ENCODE measurements at places on chromosomes 2 and 18.

GRCh38 chr2:231671270-231672050 lies 36.9 kb upstream of the PTMA start:
- no peak for DNase-seq

GRCh38 chr2:63894167-63894566 lies 52.5 kb downstream of the UGP2 start:
- DNase-seq, result no peak

DNA sequence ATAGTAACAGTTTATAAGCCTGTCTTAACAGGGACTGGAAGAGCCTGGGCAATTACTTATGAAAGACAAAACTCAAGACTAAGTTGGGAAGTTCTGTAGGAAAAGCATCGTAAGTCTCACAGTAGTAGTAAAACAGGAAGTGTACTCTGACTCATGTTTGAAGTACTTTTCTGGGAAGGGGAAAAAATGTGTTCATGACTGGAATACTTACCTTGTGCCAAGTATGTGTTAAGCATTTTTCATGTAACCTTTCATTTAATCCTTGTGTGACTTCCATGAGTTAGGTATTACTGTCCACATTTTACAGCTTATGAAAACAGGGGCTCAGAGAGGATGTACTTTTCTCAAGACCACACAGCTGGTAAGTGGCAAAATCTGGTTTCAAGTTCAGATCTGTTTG lies 13.7 kb upstream of the SKOR2 start:
- DNase-seq, result peak; percentile 72

DNA sequence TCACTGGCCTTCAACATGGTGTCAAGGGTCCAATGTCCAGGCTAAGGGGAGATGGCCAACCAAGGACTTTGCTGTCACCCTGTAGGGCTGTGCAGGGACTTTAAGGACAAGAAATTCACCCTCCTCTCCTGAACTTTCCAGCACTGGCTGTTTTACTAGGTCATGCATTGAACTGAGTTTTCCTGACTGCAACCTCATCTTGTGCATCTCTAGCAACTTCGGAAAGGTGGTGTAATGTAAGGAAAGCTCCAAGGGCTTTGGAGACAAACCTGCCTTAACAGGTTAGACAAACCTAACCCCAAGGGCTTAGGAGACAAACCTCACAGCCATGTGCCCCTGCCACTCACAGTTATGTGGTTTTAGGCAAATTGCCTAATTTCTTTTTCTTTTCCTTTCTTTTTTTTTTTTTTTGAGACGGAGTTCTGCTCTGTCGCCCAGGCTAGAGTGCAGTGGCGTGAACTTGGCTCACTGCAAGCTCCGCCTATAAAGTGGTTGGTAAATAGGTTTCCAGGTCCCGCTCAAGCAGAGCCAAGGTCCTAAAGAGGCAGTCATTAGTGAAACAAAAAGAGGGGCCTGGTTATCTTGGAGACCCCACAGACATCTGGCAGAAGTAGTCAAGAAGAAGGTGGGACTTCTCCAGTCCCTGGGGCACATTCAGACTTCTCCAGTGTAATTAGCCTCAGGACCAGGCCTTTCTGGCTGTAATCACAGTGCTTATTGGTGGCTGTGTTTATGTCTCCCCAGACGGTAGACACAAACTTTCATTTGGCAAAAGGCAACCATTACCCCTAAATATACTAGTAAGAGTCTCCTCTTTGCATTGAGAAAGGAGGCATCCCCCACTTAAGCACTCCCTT lies 37.6 kb upstream of the PMAIP1 start:
- DNase-seq, result no peak

DNA sequence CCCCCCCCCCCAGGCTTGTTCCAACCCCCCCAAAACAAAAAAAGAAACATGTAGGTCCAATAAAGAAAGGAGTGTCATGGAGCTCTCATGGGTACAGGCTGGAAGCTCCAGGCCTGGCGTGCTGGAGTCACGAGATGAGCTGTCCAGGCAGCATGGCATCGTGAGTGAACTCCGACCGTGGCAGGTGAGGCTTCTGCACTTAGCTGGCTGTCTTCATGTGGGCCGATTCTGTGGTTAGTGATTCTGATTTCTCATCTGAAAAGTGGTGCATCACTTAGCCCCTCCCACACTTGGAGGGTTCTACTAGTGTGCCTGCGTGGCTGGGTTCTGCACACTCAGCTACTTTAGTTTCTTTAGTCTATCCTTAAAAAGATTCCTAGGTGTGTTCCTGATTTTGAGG lies 126.4 kb upstream of the MGAT5 start:
- DNase-seq, result no peak

- no peak for DNase-seq
These were observed 21.1 kb downstream of the AGPS start for GRCh38 chr2:177413703-177414102.

DNA sequence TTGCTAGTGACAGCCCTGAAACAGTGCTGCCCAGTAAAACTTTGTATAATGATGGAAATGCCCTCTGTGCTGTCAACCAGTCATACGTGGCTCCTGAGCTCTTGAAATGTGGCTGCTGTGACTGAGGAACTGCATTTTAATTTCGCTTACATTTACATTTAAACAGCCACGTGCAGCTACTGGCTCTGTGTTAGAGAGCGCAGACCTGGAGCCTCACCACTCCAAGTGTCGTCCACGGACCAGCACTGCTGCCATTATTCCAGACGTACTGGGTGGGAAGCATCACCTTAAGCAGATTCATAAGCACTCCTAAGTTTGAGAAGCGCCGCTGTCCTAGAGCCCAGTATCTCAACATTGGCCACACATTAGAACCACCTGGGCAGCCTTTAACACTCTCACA lies 77.0 kb upstream of the MGAT4A start:
- no peak for DNase-seq

DNA sequence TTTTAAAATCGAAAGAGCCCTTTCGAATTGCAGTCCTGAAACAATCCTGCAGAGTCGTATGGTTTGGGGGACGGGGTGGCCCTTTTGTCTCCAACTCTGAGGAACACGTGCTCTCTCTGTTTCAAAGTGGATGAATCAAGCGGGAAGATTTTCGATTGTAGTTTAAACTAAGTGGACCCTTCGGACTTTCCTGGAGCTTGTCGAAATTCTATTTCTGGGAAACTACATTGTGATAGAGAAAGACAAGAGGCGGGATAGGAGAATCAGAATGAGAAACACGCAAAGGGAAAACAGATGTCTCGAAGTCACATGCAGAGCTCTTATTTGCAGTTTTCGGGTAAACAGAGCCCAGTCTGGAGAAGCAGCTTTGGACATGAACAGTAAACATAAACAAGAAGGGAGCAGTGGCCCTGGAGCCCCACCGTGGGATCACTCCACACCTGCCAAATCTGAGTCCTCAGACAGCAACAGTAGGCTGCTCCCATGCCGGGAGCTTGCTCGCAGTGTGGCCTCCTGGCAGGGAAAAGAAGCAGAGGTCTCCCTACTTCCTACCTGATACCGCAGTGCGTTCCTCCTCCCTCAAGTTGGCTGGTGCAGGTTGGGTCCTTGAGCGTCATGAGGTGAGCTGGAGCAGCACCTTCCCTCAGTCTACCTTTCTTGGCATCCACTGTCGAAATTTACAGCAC lies 202.4 kb downstream of the SLC4A3 start:
- no peak for DNase-seq

DNA sequence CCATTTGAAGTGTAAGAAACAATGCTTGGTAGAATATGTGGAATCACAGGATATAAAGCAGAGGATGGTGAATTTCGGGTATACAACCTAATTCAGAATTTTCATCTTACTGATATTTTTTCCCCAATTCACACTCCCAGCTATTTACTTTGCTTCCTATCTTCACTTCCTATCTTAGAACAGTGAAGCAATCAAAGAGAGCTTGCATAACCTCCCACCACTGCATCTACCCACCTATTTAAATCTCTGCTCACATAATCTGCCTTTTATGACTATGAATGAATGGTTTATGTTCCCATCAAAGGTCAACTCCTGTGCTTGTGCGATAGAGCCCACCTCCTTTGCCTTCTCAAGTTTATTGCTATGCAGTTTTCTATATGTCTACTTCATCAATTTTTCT lies 3.3 kb downstream of the RMDN2 start:
- DNase-seq, result no peak

DNA sequence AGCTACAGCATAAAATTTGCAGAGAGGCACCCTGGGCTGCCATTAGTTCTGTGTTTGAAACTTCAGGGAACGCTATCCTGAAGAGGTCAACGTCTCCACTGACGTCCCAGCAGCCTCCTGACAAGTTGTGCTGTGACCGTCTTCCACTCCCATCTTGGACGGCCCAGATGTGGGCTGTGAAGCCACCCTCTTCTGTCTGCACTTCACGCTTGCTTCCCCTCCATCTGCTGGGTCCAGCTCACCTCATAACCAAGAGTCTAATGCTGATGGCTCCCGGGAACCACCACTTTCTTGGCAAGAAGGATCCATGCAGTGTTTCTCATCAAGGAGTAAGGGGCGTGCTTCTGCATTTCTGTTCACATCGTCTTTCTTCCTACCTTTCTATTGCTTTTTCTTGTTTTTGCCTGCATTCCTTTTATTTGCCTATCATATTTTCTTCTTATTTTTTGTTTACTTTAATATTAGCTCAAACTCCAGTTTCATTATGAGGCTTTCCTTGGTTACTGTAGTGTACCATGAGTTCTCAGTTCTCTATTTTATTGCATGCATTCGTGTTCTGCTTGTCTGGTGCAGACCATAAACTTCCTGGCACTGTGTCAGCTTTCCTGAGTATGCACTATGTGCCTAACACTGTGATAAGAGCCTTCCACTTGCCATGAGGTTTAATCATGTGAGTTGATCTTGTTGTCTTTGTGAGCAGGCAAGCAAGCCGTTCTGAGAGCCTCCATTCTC lies 631.8 kb upstream of the RAB6C start:
- DNase-seq, result no peak

GRCh38 chr2:96524482-96525210 lies 11.9 kb upstream of the ARID5A start:
- no peak for DNase-seq

GRCh38 chr2:127083819-127084503 lies 23.0 kb downstream of the BIN1 start:
- DNase-seq, result peak; percentile 81

DNA sequence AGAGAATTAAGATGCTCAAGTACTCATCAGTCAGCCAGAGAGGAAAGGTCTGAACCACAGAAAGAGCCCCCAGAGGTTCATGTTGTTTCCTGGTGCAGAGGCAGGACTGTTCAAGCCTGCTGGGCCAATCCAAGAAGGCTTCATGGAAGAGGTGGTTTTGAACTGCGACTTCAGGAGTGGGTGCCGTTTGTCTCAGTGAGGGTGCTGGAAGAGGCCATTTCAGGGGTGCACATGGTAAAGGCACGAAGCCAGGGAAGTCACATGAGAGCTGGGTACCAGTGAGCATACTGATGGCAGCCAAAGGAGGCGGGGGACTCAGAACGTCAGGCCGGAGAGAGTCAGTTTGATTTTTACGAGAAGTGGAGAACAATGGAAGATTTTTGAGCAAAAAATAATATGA lies 55.5 kb downstream of the EMILIN2 start:
- no peak for DNase-seq

DNA sequence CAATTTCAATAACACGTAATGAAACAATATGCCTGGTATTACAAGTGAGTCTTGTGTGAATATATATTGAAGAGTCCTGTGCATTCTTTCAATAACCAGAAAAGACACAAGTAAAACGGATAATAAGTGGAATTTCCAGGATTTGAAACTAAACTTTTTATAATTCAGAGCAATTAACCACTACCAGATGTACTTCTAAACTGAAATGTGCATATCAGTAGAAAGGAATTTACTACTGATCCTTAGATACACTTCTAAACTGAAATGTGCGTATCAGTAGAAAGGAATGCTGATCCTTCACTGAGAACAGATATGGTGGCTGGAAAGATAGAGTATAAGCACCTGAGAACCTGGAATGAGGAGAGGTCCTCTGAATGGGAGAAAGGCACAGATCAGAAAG lies 470.9 kb upstream of the SPHKAP start:
- DNase-seq, result no peak

DNA sequence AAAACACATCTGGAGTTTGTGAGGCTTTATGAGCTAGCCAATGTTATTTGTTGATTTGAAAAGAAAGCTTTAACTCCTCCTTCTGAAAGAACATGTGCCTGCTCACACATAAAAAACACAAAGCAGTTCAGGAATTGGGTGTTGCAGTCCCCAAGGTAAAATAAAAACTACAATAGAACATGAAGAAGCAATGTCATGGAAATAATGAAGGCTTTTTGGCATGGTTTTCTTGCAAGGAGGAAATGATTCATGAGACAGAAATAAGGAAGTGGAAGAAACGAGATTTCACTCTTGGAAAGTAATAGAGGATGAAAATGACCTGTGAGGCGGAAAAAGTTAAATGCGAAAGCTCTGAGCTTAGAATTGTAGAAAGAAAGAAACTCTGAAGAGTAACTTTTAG lies 81.1 kb downstream of the TRIB2 start:
- no peak for DNase-seq

- no peak for DNase-seq
These were observed 133.2 kb downstream of the NAPG start for GRCh38 chr18:10659000-10659399.

- no peak for DNase-seq
These were observed 94.4 kb upstream of the XPO1 start for GRCh38 chr2:61632276-61633169.

GRCh38 chr2:120936476-120937334 lies 201.0 kb downstream of the GLI2 start:
- DNase-seq, result no peak

DNA sequence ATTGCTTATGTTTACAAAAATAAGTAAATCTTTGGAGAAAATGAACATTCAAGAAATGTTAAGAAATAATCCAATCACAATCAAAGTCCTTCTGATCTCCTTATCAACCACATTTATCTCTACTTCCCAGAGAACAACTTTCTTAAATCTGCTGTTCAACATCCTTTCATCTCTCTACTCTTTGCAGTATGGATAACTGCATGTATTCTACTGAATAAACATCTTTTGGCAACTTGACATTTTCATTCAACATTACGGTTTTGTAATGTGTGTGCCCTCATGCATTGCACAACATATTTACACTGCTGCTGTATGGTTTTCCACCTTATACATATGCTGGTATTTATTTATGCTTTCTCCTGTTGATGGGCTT lies 9.2 kb downstream of the CMPK2 start:
- DNase-seq, result no peak

- no peak for DNase-seq
These were observed 4.3 kb downstream of the IGFBP5 start for GRCh38 chr2:216690853-216691741.

- no peak for DNase-seq
These were observed 88.8 kb upstream of the SNTG2 start for GRCh38 chr2:861655-862354.

- peak; percentile 8 for DNase-seq
These were observed 90.7 kb downstream of the NCKAP5 start for GRCh38 chr2:133477616-133477990.

GRCh38 chr2:98110741-98111140 lies 23.8 kb downstream of the VWA3B start:
- DNase-seq, result no peak

DNA sequence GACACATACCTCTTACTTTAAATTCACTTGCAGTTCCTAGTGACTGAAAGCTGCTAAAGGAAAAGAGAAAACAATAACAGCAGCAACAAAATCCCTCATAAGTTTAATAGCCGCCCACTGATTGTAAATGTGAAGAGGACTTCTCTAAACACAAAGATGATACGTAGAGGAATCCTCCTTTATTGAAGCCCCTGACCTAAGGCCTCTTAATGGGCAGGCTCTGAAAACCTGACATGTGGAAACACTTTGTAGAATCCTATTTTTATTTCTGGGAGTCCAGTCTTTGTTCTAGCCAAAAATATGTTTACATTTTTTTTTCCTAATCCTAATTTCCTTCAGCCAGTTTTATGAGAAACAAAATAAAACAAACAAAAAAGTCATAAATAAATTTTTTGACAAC lies 1277.7 kb upstream of the CELF4 start:
- no peak for DNase-seq

GRCh38 chr2:5391362-5391761 lies 300.8 kb upstream of the SOX11 start:
- DNase-seq, result no peak

GRCh38 chr2:224820283-224820991 lies 104.3 kb upstream of the CCDC195 start:
- DNase-seq, result no peak
